ENCODE measurements at places on chromosomes 5 and 9.

DNA sequence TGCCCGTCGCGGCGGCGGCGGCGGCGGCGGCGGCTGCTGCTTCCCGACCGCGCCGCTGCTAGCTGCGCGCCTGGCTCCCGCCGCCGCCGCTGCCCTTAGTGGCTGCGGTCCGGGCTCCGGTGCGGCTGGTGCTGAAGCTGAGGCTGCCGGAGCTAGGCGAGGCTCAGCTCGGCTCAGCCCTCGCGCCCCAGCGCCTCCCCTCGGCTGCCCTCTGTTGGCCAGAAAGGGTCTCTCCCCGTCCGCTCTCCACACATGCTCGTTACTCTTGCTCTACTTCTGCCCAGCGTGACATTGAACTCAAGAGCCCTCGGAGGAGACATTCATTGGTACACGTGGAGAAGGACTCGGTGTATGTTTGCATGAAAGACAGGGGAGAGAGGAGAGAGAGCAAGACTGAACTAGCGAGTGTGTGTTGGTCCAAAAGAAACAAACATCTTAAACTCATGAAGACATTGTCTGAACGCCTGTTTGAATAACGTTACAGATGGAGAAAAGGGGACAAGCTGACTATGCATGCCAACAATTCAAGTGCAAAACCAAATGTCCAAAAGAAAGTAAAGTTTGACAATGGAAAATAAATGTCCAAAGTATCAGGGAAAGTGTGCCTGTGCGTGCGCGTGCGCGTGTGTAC, at the start of gene HCN1:
HCN1 (minus strand) TSS at position 175 of the 631 bp plus-strand sequence.
- peak; percentile 60 for DNase-seq

DNA sequence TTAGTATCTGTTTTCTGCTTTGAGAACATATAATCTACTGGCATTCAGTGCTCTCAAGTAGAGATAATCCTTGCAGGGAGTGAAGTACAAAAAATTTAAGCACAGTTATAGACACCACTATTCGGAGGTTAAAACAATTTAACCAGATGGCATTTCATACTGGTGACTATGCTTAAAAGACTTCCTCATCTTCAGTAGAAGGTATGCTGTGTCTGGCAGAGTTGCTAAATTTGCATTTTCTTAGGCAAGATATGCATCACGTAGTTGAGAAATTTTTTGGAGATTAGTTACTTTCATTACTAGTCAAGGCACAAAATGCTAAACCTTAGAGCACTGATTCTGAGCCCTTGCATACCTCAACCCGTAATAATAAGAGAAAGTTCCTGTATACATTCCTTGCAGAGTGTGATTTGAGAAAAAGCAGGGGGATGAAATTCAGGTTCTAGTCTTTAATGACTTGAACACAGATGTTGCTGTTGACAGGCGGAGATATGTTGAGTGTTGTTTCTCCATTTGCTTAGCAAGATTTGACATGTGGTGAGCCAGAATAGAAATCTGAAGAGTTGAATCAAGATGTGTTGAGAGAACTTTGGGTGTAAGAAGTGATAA, 70.8 kb upstream of the STARD4 start:
- no peak for DNase-seq

DNA sequence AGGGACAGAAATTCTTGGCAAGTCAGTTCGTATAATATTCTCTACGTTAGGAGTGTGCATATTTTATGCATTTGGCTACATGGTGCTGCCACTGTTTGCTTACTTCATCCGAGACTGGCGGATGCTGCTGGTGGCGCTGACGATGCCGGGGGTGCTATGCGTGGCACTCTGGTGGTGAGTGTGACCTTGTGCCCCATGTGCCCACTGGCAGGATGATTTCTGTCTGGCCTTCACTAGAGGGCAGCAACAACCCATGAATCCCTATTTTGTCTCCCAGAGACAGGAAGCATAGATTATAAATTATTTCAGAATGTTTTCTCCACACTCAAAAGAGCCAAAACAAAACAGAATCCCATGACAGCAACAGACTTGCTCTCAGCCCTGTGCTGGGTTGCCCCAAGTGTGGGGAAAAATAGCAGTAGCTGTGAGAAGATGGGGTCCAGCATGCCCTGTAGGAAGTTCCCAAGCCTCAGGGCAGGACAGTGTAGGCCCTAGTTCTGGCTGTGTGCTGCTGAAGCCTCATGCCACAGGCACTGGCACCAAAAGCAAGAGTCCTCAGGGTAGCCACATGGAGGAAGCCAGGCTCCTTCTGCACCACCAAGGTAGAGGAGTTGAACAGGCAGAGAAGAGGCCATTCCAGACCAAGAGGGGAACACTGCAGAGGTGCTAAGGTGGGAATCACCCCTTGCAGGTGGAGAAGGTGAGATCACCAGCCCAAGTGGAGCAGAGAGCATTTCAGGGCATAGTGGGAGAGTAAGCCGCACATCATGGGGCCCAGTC, 16.0 kb downstream of the SLC22A5 start:
- peak; percentile 4 for DNase-seq

DNA sequence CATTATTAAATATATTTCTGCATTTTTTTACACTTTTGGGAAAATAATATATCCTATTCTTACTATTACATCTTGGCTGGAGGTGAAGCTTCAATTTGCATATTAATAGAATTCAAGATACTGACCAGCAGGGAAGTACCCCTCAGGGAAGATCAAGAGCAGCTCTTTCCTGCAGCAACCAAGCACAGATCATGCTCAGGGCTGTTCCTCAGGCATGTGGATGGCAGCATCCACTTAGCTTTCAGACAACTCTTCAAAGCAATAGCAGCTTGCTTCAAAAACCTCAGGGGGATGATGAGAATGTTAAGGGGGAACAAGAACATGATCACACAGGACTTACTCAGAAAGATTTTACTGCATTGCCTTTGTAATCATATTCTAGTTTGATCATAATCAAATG, 731.8 kb downstream of the SEMA5A start:
- no peak for DNase-seq

- DNase-seq, result no peak
Measured at GRCh38 chr9:14021871-14022525, 291.9 kb downstream of the NFIB start.

DNA sequence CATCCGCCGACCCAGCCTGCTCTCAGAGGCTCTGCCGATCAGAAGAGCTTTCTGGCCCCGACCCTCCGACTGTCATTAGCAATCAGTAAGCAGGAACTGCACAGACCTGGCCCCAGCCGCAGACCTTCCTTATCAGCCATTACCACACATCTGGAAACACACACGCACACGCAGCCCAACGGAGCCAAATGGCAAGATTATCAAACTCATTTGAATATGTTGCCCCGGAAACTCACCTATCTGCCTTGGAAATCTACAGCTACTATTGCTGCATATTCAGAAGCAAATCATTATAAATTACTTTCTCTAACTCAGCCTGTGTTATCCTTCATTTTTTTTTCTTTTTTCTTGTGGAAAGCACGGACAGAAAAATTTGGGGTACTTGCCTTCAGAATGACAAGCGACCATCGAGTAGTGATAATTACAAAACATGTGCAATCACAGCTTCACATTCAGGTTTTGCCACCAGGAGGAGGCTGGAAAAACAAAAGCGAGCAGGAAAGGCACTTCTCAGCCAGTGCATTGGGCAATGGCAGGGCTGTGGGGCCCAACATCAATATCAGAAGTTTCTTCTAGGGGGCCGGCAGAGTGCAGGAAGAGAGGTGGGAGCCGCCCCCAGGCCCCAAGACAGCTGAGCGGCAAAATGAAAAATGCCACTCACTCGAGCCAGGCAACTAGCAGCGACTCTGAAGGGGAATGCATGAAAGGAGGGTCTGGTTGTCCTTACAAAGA, 122.3 kb downstream of the VAV2 start:
- no peak for DNase-seq

DNA sequence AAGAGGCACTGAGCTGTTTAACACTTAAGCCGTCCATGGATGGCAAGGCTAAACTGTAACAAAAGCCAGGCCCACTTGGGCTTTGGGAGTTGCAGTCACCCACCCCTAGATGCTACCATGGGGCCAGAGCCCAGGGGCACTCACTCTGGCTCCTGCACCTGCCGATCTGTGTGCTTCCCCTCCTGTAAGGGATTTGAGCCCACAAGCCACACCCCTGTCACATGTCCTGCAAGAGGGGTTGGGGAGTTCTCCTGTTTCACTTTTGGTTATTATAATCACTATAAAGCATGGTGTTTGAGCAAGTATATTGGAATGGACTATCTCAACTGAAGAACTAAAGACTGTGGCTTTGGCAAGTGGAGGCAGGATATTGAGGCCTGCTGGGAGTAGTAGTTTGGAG, 14.0 kb upstream of the GPR151 start:
- no peak for DNase-seq

GRCh38 chr9:123131258-123131657, 97.8 kb downstream of the GPR21 start:
- DNase-seq, result no peak

GRCh38 chr9:18849270-18849669, 183.7 kb downstream of the SAXO1 start:
- no peak for DNase-seq

DNA sequence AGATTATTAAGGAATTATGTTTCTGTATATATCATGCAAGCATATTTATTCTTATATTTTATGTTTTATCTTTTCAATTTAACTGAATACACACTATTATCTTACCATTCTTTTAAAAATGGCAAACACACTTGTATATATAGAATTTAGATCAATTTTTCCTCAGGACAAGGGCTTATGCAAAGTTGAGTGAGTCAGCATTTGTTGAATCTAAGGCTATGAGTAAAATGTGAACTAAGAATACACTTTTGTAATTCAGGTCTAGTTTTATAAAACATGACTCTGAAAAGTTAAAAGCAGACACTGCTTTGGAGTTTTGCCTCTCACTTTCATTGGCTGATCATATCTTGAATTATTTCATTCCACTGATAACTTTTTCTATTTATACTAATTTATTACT, 127.8 kb downstream of the FOCAD start:
- no peak for DNase-seq

DNA sequence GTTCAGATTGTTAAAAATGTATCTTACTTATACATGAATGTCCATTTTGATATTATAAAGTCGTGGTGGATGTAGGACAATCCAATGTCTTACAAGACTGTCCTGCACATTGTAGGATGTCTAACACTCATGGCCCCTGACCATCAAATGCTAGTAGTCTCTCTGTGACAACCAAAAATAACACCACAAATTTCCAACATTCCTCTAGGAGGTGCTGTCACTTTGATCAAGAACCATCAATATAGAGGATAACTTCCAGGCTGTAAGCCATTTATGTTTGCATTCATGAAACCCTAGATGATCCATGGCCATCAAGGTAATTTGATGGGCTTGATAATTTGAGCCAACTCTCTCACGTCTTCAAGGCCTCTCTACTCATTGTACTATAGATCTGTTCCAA, 20.5 kb upstream of the ZFR start:
- DNase-seq, result no peak

DNA sequence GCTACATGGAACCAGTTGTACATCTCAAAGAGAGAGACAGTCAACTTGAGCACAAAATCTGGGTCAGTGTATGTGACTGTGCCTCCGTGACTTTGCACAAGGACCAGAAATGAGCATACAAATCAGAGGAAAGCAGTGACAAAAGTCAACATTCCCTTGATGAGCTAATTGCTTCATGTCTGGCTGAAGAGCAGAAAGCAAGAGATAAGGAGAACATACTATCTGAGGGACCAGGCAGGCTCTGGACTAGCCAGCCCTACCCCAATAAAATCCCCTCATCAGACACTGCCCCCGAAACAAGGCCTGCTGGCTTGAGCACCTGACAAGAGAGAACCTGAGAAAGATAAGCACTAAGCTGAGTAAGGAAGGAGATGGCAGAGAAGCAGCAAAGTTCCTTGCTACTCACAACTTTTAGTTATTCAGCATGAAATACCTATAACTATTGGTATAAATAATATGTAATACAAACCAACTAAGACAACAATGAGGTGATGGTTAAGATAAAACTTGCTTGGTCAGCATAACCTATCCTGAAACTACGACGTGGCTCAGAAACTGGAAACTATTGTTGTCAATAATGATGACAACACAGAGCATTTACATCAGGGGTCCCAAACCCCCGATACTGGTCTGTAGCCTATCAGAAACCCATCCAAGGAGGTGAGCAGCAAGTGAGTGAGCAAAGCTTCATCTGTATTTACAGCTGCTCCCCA, 9.5 kb downstream of the SIL1 start:
- no peak for DNase-seq

- no peak for DNase-seq
Measured at GRCh38 chr9:70607329-70607728, 192.9 kb upstream of the KLF9 start.

DNA sequence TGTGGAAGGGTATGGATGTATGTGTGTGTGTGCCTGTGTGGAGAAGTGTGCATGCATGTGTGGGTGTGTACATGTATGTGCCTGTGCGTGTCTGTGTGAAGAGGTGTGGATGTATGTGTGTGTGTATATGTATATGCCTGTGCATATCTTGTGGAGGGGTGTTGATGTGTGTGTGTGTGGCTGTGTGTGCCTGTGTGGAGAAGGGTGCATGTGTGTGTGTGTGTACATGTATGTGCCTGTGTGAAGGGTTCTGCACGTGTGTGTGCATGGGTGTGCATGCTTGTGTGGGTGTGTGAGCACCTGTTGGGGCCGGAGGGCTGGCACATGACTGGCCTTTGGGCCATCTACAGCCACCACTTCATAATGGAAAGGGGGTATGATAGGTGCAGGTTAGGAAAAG, 291.4 kb downstream of the IRX2 start:
- DNase-seq, result no peak

- no peak for DNase-seq
Measured at GRCh38 chr9:106419829-106420228, 443.1 kb upstream of the ZNF462 start.

- DNase-seq, result no peak
Measured at GRCh38 chr5:143102411-143102810, 301.1 kb downstream of the NR3C1 start.

DNA sequence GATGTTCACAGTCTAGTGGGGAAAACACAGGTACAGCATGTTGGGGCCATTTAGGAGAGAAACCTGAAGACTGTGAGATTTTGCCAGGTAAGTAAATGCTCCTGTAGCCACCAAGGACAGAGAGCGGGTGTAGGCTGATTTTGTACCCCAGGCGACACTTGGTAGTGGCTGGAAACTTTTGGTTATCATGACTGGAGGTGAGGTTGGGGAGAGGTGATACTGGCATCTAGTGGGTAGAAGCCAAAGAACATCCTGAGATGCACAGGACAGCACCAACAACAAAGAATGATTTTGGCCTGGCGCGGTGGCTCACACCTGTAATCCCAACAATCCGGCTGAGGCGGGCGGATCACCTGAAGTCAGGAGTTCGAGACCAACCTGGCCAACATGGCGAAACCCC, 38.8 kb upstream of the PWWP2A start:
- DNase-seq, result no peak

DNA sequence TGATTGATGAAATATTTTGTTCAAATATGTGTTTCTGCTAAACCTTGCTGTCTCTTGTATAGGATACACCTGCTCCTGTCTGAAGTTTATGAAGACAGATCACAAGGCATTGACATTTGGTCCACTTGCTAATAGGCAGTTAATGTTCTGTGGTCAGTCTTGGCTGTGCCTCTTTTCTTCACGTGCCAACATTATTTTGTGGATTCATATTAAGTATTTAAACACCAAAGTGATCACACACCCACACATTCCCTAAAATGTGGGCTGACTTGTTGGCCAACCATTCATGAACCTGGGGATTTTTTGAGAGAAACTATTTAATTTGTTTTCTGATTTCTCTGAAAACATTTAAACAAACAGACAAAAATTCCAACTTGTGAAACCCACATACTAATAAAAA, 33.7 kb downstream of the ZNF462 start:
- DNase-seq, result no peak

GRCh38 chr9:127316586-127317323, 52.2 kb downstream of the GARNL3 start:
- DNase-seq, result no peak

Measured in NCI-H1092 treated with DMSO at 0.1 percent for 48 hours (cell line).